Right renal pelvis (tissue), 4 donors: ENCODE measurements at places on chromosomes 4 and X. TPM values are rescaled to one million over a fixed set of nuclear protein-coding genes. Genes with fewer than 3 reads are reported as not detected.

GRCh38 chr4:81758574-81759264 is 287.0 kb upstream of the RASGEF1B start:
- DNase-seq = no peak

DNA sequence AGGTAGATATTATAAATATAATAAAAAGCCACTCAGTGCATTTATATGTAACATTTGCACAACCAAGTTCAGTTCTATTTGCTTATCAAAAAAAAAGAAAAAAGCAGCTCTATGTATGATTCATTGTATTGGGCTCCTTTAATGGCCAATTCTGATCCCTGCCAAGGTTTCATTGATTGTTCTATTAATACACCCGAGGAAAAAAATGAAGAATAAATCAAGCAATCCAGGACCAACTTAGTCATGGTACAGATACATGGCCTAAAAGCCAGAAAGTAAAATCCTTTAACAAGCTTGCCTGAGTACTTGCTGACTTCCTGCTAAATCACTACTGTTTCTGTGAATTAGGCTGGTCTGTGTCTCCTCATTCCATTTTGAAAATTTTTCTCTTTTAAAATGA is 77.6 kb upstream of the PCDH7 start:
- no peak for DNase-seq

DNA sequence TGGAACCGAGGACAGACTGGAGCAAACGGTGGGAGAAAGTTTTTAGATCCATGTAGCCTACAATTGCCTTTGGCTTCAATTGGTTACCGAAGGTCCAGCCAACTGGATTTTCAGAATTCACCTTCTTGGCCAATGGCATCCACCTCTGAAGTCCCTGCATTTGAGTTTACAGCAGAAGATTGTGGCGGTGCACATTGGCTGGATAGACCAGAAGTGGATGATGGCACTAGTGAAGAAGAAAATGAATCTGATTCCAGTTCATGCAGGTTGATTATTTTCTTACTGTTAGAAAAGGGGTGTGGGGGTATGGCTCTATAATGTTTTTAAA is 702 bp downstream of the KLHL5 start:
- no peak for DNase-seq

DNA sequence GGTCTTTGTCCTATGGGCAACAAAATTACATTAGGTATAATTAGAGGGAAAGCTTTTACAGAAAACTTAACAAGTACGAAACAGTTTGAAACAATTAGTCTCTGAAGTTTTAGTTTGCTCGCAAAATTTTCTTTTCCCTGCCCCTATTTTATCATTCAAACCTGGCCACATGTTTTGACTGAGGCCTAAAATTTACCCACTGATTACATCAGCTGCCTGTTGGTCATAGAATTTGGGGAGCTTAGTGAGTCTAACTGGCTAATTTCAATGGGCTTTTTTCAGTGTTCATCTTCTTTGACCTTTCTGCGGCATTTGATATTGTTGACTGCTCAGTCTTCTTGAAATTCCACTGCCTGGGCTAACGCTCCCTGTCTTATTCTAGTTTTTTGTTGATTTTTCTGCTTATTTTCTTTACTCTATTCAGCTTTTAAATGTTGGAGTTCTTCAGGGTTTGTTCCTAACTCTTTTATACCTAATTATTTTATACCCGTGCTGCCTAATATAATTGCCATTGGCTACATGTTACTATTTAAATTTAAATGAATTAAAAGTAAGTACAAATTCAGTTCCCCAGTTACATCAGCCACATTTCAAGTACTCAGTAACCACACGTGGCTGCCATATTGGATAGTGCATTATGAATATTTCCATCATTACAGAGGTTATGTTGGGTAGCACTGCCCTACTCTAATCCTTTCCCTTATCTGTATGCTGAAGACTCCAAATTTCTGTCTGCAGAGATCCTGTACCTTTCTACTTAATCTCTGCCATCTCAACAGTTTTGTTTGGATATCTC is 87.5 kb downstream of the SNX25 start:
- no peak for DNase-seq

DNA sequence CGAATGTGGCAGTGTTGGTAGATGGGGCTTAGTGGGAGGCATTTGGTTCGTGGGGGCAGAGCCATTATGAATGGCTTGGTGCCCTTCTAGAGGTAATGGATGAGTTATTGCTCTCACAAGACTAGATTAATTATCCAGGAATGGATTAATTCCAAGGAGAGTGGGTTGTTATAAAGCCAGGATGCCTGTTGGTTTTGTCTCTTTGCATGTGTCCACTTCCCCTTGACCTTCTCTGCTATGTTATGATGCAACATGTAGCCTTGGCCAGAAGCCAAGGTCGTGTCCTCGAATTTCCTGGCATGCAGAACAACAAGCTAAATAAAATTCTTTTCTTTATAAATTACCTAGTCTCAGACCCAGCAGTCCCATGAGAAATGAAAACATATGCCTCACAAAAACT is 111.2 kb upstream of the PLS3 start:
- DNase-seq = no peak

DNA sequence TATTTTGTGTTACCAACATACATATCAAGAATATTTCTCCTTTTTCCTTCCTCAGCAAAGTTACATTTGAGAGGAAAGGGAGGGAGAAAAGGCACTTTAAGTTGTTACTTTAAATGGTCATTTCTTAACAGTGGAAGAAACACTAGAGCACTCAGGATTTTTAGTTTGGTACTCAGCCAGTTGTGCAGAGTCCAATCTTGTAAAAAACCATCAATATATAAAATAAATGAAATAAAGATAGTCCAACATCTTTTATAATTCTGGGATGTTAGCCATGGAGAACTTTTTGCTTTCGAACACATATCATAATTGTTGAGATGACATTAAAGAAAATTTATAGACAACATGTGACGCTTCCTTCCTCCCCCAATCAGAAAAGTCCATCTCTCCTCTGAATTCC is 253.8 kb downstream of the QDPR start:
- no peak for DNase-seq

DNA sequence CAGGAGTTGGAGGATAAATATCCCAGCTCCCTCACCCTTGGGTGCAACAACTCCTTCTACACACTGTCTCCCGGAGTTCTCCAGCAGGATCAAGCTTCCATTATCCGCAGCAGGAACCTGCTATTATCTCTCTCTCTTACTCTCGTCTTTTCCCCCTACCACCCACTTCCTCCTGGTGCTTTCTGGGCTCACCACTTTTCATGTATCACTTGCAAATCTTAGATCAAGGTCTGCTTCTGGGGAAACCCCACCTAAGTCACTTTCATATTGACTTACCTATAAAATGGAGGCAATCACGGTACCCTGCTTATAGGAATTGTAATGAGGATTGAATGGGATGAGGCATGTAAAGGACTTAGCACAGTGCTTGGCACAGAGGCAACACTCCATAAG is 589.5 kb downstream of the BCOR start:
- DNase-seq = no peak

The PPEF2 gene
- 0.30 TPM for polyA plus RNA-seq

The MPP1 gene
- 35.6 TPM for polyA plus RNA-seq
